ENCODE measurements at places on chromosomes 7 and 10.

DNA sequence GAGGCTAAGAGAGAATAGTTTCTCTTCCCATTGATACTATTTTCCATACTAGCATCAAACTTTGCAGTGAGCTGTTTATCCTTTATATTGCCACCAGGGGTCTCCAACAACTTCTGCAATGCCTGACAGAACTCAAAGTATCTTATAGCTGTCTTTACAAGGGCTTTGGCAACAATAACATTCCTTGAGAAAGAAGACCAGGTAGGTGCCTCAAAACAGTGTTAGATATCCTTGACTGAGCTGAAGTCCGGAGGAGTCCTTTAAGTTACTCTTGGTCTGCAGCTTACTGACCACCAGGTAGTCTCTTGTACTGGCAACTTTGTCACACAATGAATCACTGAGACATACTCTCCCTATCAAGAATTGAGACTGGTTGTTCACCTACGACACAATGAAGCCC, 30.0 kb upstream of the TES start:
- peak; percentile 51 for DNase-seq

- no peak for DNase-seq
Observed at GRCh38 chr7:33932221-33932620, 26.9 kb downstream of the BMPER start.

DNA sequence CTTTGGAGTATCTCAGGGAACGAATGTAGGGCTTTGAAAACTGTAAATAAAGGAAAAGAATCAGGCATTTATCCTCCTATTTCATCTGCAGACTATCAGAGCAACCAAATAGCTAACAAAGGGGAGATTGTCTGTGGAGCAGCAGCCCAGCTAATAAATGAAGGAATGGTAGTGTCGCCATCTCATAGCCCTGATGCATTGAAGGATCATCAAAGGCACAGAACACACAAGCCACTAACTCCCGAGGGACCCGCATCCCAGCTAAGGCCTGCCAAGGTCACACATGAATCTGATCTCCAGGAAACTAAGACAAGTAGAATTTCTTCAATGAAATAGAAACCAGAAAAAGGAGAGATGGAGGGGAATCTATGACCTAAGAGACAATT, 38.2 kb downstream of the CALML5 start:
- no peak for DNase-seq

GRCh38 chr7:9608560-9608959, 1175.2 kb downstream of the NXPH1 start:
- DNase-seq: no peak

DNA sequence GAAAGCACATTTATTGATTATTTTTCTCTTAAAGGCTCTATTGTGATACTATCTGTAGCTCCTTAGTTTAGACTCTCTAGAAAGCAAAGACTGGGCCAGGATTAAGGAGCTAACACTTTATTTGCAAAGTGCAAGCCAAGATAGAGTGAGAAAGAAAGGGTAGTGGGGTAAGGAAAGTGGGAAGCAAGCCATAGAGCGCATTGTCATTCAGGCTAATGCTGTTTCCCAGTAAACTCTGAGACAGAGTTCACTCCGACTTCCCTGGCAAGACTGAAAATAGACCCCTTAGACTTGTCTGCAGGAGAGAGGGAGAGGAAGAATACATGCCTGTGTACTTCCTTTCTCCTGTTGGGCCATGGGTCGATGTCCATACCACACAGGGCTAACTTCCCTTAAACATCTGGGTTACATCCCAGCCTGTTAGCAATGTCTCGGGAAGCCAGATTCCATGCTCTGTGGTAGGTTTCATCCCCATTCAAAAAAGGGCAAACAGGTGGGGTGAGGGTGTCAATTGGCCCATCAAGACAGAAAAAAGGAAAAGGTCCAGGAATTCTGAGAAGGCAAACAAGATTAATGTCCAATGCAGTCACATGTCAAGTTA, 875.8 kb upstream of the CELF2 start:
- no peak for DNase-seq

DNA sequence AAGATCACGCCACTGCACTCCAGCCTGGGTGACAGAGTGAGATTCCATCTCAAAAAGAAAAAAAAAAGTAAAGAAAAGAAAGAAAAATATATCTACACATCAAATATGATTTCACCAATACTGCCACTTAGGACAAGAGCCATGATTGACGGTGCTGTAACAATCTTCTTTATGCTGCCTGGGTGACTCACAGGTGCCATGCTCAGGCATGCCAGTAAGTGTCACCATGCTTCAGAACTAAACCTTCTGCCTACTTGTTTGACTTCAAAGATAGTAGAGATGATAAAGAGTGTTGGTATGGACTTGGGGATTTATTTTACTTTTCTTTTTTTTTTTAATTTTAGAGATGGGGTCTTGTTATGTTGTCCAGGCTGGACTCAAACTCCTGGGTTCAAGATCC, 33.6 kb upstream of the DNMBP start:
- no peak for DNase-seq

DNA sequence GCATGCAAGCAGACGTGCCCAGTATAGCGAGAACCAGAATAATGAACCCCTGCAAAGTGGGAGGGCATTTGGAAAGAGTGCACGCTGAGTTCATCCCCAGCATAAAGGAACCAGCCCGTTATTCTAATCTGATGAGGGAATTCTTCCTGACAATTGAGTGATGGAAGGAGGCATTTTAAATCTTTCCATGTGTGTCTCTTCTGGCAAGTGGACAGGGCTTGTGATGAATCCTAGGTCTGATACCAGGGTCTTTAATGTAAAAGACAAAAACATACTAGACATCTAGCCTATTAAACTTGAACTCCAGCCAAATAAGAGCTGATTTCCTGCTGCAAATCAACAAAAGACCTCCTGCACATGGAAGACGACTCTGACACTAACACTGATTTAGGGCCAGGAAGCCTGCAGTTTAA, 301.2 kb downstream of the DPP6 start:
- no peak for DNase-seq

GRCh38 chr7:45978010-45978681, 57.1 kb upstream of the IGFBP3 start:
- peak; percentile 68 for DNase-seq

DNA sequence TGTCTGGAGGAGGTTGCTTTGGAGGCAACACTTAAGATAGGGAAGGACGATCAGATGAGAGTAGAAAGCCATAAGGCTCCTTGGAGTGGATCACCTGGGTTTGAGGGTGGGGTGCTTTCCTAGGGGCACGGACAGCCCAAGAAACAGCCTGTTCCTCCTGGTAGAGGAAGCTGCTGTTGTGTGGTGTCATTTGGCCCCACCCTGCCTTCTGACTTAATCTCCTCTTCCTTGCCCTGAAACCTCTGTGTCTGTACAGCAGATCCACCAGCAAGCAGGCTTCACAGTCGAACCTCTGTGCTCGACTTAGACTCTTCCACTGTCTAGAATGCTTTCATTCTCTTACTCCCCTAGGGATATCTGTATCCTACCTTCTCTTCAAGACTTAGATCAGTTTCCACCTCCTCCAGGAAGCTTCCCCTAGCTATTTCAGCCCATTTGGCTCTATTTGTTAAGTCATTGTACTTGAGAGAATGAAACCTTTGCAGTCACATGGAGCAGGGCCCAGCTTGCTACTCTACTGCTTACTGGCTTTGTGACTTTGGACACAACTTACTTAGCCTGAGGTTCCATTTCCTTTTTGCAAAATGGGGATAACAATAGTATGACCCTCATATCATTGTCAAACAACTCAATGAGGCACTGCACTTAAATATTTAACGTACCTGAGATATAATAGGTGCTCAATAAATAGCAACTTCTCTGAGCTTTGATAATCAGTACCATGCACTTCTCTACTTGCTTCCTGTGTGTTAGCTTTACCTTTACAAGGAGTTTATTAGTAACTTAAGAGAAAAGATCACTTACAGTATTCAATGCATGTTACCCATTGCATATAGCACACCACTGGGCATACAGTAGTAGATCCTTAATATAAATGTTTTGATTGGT, 5.0 kb downstream of the MXI1 start:
- DNase-seq: no peak

DNA sequence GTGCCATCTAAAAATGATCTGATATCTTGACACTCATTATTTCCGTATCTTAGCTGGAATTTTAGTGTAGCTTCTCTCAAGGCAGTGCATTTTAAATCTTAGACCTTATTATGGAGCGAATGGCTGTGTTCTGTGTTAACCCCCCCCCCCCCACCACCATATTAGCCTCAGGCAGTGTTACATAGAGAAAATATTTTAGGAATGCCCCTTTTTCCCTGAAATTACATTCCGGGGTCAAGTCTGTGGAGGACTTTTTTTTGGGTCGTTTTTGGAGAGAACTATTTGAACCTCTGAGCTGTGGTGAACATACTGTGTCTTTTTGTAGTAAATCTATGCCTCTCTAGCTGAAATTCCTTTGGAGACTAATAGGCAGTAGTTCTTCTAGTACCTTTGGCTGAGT, 3.1 kb downstream of the CCDC126 start:
- no peak for DNase-seq

GRCh38 chr7:150745086-150745485, 7.9 kb downstream of the GIMAP5 start:
- DNase-seq: no peak

DNA sequence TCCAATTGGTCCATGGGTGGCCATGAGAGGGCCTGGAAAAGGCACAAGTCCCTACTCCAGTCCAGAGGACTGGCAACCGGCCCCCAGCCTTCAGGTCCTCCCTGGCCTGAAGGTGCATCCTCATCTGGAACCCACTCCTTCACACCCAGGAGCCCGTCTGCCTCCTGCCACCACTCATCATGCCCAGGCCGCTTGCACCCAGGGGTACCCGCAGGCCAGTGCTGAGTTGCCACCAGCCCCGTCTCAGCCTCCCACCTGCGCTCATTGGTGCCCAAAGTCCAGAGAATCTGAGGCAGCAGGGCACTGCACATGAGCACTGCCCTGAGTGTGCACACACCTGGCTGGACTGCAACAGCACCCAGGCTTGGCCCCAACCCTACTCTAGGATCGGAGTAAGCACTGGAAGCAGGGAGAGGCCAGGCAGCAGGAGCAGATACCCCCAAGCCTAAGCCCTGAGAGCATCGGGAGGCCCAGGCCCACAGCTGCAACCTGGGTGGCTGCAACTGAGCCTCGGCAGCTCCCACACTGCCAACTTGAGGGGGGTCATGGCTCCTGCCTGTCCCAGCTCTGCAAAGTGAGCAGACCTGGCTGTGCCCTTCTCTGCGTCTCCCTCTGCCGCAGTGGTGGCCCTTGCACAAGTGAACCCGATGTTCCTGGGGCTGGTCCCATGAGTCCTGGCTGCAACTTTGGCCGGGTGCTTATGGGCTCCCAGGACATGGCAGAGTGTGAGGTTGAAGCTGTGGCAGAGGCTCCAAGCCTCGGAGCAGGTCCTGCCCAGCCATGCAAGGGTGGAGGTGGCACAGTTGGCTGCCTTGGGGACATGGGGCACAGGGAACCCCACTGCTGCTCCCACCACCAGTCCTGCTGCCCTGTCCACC, 44.3 kb downstream of the TCERG1L start:
- no peak for DNase-seq

GRCh38 chr10:31906039-31906438, 22.6 kb downstream of the ARHGAP12 start:
- DNase-seq: no peak

DNA sequence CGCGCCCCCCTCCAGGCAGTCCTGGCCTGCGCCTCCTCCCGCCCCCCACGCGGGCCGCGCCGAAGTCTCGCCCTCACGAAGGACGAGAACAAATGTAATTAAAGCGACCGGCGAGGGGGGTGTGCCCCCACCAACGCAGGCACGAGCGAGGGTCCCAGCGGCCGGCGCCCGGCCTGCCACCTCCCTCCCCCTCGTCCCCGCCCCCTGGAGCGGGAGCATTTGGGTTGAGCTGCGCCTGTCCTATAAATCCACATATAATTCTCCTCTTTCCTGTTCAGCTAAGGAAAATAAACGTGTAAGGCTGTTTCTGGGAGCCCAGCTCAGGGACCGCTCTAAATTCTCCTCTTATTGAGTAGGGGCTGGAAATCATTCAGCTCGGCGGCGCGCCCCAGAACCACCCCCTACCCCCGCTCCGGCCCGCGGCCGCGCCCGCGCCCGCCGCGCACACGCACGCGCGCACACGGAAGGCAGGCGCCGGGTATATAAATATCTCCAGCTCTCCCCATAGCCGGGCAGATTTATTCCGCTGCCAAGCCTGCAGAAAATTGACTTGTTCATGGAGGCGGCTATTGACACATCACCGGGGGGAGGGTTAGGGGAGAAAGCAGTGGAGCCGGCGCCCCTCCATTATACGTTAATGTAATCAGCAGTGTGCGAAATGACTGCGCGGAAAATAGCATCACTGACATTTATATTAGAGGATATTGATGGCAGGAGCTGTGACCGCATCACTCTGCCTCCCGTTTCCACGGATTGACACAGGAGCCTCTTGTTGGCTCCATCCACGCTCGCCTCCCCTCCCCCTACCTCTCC, 61.6 kb upstream of the BTRC start:
- no peak for DNase-seq

GRCh38 chr10:86945361-86946212, 11.8 kb downstream of the MMRN2 start:
- DNase-seq: no peak

DNA sequence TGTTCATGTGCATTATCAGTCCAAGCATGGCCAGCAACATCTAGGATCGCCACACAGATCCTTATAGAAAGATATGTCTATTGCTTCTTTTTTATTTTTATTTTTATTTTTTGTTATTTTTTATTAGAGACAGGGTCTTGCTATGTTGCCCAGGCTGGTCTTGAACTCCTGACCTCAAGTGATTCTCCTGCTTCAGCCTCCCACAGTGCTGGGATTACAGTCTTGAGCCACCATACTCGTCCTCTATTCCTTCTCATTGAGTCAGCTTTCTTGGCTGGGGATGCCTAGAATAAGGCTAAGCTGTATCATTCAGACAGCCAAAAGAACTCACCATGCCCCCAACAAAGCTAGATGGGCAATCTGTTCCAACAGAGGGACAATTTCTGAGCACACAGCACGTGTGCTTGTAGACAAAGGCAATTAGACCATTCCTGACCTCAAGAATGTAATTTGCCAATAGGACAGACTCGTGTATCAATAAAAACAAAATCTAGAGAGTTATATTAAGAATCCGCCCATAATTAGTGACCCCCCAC, 264.0 kb upstream of the NEBL start:
- DNase-seq: no peak

GRCh38 chr7:77537136-77537777, at the start of gene PTPN12:
Gene PTPN12, plus strand, starts transcription at chr7:77537295. Its CDS starts 252 bp downstream, at chr7:77537547.
- DNase-seq: no peak

DNA sequence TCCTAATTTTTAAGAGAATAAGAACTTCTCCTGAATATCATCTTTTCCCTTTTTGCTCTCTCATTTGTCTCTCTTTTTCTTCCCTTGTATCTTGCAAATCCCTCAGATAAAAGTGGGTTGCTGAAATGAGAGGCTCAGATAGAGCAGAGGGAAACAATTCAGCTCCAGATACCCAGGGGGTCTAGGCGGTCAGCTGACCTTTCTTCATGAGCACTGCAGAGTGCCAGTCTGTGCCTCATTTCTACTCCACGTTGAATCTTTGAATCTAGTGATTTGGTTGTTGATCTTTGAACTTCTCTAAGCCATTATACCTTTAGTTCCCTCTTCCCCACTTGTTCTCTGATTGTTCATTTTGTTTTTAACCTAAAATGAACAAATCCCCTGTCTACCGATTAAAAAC, 572.6 kb downstream of the PTPRN2 start:
- no peak for DNase-seq

All from glomerular endothelial cell (primary cell).